ENCODE measurements at places on chromosomes 12 and 14.

DNA sequence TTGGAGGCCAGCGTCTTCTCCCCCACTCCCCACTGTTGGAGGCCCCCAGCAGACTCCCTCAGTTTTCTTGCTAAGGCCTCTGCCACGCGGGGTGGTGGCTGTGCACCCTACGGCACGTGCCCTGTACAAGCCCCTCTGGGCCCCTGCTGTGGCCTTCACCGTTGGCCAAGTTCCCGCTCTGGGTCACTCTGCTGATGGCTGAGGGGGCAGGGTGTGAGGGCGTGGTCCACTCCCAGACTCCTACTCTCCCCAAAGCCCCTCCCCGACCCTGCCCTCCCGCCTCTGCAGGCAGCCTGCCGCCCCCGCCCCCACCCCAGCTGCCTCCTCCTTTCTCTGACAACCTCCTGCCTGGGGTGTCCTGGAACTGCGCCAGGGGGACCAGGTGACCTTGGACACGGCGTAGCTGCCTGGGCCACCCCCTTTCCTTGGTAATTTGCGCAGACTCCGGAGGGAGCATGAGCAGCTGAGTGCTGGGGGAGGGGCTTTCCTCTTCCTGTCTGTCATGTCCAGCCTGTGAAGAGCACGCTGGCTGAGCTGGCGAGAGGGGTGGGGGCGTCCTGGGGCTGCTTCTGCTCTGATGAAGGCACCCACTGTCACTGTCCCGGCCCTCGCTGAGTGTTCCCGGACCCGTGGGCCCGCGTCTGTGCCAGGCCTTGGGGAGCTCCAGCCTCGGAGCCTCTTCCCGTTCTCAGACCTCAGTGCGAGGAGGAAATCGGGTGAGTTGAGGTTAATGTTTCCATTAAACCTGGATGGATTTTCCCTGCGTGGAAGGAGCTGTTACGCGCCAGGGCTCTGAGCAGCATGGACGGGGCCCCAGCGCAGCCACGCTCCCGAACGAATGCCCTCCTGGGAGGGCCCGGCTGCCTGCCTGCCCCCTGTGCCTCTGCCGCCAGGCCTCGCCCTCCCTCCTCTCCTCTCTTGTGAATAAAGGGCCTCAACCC, 85.0 kb downstream of the KIF26A start:
- no peak for DNase-seq

DNA sequence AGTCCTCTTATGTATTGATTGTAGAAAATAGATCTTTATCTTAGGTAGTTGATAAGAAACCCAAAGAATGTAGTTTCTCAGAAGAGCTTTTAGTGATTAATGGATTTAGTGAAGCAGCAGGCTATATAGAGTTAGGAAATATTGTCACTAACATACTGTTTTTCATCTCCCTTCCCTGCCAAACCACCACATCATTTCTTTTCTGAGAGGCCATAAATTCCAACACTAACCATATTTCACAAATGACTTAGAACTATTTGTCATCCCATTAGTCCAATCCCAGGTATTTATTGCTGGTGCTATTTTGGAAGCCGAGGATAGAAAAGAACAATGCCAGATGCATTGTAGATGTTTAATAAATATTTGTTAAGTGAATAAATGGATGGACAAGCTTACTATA, 185.7 kb downstream of the KICS2 start:
- no peak for DNase-seq

GRCh38 chr14:33432407-33433023, 493.8 kb downstream of the NPAS3 start:
- DNase-seq, result peak; percentile 69

- no peak for DNase-seq
Observed at GRCh38 chr12:85273381-85274314, 6.4 kb upstream of the ALX1 start.

DNA sequence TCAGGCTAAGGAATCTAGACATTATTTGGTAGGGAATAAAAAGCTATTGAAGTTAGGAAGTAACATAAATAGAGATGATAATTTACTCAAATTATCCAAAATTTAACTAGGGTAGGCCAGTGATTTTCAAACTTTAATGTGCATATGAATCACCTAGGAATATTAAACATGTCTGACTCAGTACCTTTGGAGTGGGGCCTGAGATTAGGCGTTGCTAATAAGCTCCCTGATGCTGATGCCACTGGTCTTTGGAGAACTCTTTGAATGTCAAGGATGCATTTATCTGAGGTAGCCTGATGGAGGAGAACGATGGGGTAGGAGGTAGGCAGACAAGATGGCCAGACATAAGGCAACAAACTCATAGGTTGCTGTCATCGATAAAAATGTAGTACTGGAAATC, 33.2 kb downstream of the EFCAB11 start:
- no peak for DNase-seq

GRCh38 chr12:13981296-13981962, at the start of gene GRIN2B:
Gene GRIN2B, minus strand, starts transcription at chr12:13981602. Its CDS starts 115,394 bp downstream, at chr12:13866208.
- DNase-seq, result no peak

GRCh38 chr14:100025111-100025510, 40.1 kb upstream of the EVL start:
- peak; percentile 50 for DNase-seq

GRCh38 chr12:12020762-12021161, 50.0 kb upstream of the BCL2L14 start:
- no peak for DNase-seq

- no peak for DNase-seq
Observed at GRCh38 chr12:114274131-114274530, 131.8 kb downstream of the TBX5 start.

DNA sequence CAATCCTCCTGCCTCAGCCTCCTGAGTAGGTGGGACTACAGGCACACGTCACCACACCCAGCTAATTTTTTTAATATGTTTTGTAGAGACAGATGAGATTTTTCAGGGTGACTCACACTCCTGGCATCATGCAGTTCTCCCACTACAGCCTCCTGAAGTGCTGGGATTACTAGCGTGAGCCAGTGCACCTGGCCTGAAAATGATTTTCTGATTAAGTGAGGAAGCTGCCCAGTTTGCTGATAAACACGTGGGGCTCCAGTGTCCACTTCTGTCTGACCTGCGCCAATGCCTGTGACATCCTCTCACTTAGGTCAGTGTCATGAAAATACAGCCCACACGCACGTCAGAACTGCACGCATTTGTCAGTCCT, 37.0 kb upstream of the SFSWAP start:
- DNase-seq, result peak; percentile 13

DNA sequence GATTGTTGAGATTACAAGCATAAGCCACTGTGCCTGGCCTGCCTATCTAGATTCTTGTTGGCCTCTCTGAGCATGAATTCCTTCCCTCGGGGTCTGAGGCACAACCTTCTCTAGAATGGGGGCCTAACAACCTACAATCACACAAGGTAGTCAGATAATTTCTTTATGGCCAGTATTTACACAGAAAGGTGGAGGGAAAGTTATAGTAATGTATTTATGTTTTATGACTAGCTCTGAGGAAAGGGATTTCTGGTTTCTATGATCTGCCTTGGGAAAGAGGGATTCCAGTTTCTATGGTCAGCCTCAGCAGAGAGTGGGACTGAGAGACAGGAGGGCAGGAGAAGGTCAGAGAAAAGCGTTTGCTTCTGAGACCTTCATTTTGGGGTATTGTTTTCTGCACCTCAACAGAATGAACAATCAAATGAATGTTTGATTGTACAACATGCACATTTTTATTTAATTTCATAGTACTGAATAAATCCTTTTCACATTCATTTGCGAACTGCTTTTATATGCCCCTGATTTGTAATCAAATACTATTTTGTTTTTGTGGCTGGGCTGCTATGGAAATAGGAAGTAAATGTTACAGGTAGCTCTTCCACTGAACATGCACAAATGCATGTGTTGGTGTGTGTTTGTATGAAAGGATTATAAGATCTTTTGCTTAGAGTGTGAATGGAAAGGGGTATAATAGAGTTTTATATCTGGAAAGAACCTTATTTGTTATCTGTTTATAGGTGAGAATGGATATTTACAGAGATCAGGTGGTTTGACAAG, 499.7 kb upstream of the RGS6 start:
- DNase-seq, result no peak

DNA sequence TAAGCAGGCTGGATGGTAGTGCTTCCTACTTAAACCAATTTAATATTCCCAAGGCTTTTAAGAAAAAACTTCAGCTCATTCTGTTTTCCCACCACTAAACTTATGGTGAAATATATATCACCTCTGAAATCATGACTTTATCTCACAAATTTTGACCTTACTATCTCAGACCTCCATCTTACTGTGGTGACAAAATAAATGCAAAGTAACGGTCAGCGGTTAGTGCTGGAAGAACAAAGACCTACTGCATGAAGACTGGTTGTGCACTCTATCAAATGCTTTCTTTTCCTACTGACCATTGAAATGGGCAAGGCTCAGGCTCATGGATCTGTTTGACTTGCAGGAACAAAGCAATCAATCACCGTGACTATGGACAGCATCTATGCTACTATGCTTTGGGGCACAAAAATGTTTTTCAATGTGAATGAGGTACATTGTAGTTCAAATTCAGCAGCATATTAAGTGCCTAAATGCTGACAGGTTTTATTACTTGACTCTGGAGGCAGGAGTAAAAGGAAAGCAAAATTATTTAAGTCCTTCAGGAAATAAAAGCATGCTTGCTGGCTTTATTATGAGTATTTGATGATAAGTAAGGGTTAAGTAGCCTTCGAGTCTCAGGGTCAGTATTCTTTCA, 43.1 kb upstream of the GTF2A1 start:
- no peak for DNase-seq

DNA sequence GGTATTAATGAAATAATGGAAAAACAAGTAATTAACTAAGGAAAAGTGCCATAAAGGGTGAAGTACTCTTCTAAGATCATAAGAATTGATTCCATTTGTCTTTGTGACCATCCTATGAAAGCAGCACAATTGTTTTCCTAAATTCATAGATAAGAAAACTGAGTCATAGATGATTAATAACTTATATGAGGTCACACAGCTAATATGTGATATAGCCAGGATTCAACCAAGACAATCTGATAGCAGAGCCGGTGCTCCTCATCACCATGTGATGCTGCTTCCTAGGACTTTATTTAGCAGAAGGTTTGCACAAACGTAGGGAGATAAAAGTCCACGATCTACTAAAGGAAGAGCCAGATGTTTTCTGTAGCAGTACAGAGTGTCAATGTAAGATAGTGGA, 181.5 kb upstream of the SYT1 start:
- DNase-seq, result peak; percentile 26

DNA sequence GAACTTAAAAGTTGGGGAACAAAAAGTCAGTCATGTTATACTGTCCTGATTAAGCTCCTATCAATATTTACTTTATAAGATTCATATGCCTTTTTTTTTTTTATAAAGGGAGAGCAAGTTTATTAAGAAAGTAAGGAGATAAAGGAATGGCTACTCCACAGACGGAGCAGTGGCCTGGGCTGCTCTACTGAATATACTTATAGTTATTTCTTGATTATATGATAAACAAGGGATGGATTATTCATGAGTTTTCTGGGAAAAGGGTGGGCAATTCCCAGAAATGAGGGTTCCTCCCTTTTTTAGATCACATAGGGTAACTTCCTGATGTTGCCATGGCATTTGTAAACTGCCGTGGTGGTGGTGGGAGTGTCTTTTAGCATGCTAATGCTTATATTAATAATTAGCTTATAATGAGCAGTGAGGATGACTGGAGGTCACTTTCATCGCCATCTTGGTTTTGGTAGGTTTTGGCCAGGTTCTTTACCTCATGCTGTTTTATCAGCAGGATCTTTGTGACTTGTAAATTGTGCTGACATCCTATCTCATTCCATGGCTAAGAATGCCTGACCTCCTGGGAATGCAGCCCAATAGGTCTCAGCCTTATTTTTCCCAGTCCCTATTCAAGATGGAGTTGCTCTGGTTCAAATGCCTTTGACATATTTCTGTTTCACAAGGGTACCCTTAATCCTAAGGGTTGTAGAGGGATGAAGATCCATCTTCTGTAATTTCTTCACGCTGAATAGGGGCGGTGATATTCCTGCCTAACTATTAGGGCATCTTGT, 73.9 kb downstream of the OTOGL start:
- no peak for DNase-seq

- DNase-seq, result no peak
Observed at GRCh38 chr14:101815994-101816393, 54.5 kb downstream of the PPP2R5C start.

GRCh38 chr12:74539765-74540526, 2.3 kb downstream of the ATXN7L3B start:
- no peak for DNase-seq

DNA sequence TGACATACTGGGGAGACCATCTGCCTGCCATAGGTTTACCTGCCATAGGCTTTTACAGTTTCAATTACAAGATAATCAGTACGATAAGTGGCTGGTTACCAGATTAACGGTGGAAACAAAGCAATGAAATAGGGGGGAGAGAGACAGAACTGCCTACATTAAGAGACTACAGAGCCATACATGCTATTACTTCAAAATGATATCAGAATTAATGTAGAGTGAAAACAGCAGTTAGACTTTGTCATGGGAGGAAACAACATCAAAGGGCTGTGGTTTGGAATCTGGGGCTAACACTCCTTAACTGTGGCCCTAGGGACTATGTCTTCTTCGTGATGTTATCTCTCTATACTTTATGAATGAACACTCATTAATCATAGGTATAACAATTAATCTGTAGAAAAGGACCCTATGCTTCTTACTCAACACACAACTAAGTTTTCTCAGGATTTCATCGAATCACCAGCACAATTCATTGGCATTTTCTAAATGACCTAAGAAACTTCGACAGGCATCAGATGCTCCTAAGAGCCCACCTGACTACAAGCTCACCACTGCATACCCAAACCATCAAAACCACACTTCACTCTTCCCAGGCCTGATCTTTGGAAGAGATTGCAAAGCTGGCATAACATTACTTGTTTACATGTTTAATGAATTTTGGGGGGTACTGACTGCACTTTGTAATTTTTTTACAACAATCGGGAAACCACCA, 475.6 kb upstream of the SOX5 start:
- no peak for DNase-seq

- no peak for DNase-seq
Observed at GRCh38 chr12:19576506-19577280, 137.4 kb downstream of the AEBP2 start.

- no peak for DNase-seq
Observed at GRCh38 chr14:20428010-20428365, 8.0 kb downstream of the KLHL33 start.

GRCh38 chr12:26245175-26245942, 50.0 kb downstream of the SSPN start:
- DNase-seq, result no peak

- peak; percentile 87 for DNase-seq
Observed at GRCh38 chr12:6335451-6336078, 6.3 kb downstream of the TNFRSF1A start.

DNA sequence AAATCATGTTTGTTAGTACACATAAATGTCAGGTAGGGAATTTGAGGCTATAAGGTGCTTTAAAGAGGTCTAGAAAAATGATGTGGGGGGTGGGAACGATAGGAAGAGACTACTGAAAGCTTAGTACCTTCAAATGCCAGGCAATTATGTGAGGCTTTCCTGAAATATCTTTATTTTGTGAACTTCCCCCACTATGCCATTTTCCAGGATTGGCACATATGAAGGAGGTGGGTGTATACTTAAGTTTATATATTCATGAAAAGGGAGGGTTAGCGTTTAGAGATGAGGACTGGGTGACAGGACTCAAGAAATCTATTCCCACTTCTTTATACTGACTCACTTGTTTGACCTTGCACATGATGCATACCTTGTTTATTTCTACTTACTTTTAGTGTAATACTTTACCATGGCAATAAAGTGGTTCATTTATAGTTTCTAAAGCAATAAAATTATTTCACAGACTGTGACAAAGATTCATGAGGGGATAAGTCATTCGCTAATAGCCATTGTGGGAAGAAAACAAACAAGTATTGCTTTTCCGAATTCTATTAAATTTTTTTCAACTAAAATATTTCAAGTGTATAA, 77.1 kb downstream of the PLEKHA5 start:
- DNase-seq, result no peak
